ENCODE measurements at places on chromosomes 13 and 19.

GRCh38 chr13:69296130-69296529, 811.5 kb upstream of the ATXN8OS start:
- no peak for DNase-seq

DNA sequence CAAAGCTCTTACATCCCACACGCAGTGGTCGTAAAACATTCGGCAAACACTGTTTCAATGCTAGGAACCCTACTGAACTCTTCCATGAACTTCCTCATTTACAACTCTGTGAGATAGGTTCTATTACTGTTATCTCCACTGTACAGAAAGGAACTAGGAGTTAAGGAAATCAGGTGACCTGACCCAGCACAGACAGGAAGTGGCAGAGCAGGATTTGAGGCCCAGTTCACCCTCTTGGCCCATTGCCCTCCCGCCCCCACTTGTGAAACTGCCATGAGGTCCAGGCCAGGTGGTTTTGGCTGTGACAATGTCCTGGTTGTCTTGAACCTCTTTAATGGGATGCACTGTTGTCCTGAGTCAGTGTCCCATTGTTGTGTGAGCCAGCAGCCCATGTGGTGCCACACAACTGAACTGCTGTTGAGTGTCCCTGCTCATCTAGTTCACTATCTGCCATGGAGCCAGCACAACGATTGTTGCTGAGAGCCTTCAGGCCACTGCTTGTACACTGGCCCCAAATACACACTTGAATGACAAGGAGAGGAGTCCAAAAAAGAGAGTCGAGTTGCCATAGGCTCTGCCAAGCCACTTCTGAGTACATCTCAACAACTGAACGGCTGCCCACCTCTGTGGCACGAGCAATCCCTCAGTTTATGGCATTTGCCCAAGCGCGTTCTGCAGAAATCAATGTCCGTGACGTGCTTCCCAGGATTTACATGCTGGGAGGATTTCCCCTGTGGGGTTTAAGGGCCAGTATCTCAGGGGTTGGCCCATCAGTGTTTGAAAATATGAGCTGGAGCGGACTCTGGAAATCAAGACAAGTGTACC, 484.6 kb downstream of the TSHZ3 start:
- no peak for DNase-seq

DNA sequence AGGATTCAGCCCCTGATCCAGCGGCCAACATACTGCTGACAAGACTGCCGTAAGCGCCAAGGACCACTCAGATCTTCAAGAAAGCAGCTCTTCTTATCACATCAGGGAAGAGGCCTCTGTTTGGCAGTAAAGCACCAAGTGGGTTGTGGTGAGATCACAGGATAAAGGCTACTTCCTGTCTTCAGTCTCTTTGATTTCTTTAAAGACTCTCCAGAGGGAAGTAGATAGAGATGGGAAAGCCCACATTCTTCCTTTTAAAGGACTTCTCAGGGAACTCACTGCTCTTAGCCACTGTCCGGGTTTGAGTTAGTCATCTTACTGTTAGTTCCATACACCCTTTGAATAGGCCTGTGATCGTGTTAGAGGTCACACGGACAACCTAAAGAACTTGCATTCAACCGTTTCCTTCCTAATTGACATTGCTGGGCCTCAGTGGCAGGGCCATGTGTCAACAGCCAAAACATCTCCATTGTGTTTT, 47.2 kb upstream of the POMP start:
- no peak for DNase-seq

GRCh38 chr13:20721454-20722357, 18.2 kb downstream of the IL17D start:
- DNase-seq = no peak

- DNase-seq = no peak
Observed at GRCh38 chr13:24042710-24043440, 117.6 kb upstream of the SPATA13 start.

DNA sequence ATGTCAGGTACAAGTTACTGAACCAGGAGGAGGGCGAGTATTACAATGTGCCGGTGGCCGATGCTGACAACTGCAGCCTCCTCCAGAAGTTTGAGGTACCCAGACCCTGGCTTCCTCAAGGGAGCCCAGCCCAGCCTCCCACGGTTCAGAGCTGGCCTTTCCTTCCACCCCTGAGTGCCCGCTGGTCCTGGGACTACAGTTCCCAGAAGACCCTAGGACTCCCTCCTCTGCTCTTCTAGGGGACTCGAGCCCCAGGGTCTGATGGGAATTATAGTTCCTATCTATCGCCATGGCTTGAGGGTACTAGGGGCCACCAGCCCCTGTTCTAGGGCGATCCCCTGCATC, 11.0 kb downstream of the PRKCG start:
- peak; percentile 67 for DNase-seq

GRCh38 chr19:6048348-6048747, 62.0 kb downstream of the RFX2 start:
- DNase-seq = no peak

DNA sequence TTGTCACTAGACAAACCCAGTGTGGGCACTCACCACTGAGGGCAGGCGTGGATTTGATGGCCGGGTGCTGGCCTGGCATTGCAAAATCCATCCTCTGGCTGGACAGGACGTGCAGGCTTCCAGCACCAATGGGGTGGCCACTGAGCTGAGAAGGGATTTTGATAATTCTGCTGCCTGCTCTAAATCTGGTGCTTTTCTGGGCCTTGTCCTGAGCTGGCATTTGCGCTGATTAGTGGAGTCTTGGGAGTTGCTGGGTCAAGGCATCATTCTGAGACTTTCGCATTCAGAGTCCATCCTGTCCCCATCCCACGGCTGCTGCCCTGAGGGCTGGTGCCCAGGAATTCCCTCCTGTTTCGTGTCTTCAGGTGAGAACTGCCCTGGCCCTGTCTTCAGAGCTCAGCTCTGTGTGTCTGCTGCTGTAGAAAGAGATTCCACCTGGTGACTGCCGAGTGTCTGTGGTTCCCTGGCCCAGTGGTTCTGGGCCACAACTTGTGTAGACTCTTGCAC, 65.9 kb upstream of the MCF2L start:
- no peak for DNase-seq

Measured in D341Med (cell line).